ENCODE measurements at places on chromosomes 1 and 21.
A peak's percentile ranks its signal among the peaks of the same experiment; 100 is the strongest.

- no peak for DNase-seq
Measured at GRCh38 chr1:152983743-152984142, at the start of gene SPRR1A. SPRR1A (plus strand) TSS chr1:152984081; CDS start chr1:152985231, 1,150 bp downstream.

- peak; percentile 51 for DNase-seq
Measured at GRCh38 chr21:34639882-34640788, 25.2 kb upstream of the RCAN1 start.

DNA sequence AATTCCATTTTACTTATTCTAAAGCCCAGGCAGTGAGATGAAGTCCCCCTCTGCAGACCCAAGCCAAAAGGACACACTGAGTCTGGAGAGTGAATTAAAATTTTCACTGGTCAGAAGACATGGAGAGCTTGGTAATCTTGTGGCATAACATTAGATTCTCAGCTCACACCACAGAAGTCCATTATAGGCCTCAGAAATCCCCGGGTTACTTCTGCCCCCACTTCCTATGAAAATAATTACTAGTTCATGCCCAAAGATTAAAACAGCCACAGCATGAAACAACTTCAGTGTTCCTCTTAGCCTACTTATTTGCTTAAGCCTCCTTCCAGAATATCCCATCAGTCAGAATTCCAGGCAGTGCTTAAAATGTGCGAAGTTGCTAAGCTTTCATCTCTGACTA is 123.3 kb downstream of the ZC3H11B start:
- DNase-seq, result no peak

GRCh38 chr1:30695439-30695841 is 27.9 kb downstream of the MATN1 start:
- no peak for DNase-seq

- peak; percentile 41 for DNase-seq
Measured at GRCh38 chr1:51189421-51190073, 46.5 kb upstream of the RNF11 start.

GRCh38 chr1:204448344-204448964 is 36.8 kb upstream of the PPP1R15B start:
- DNase-seq, result no peak

DNA sequence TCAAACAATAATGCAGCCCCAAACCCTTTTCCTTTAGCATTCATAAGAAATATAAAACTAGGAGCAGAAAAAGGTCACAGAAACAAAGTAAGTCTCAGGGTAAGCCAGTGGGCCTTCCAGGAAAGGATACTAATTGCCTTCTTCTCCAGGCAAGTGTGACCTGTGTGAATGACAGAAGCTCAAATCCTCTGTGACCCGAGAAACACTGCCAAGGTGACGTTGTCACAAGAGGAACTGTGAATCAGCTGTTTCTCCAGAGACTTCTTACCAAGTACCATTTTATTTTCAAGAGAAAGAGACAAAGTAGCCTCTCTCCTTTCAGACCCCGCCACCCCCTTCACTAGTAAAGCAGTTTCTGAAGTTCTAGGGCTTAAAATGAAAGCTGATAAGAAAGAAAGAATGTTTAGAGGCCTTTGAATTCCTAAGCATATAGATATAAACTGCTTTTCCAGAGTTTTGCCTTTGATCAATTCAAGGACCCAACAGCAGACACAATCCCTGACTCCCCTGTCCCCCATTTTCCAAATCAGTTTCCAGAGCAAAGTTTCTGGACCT is 155.6 kb downstream of the NUF2 start:
- DNase-seq, result no peak

DNA sequence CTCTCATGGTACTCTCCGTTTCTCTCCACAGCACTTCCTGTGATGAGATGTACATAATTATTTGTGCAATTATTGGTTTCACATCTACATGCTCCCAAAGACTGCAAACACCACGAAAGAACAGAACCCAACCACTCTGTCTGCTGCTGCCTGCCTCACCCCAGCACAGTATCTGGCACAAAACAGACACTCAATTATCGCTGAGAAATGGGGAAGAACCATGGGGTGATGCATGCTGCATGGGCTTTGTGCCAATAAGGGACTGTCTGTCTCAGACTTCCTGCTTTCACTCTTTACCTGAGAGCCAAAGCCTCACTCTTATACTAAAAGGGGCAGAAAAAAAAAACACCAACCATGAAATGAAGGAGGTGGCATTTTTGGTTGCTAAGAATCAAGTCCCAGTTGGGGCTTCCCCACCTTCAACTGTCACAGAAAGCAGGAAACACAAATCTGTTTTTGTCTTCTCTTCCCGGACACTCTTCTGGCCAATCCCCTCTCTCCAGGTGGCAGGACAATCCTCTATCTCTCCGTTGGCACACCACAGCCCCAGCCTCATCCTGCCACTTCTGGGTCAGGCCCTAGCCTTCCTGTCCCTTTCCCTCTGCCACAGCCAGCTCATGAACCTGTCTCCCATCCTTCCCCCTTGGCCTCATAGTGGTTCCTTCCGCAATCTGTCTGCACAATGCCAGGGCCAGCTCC is 82.0 kb downstream of the TGFBR3 start:
- DNase-seq, result peak; percentile 76

- no peak for DNase-seq
Measured at GRCh38 chr1:15468145-15468544, 7.8 kb upstream of the CELA2B start.

- no peak for DNase-seq
Measured at GRCh38 chr1:208251911-208252835, 8.0 kb upstream of the PLXNA2 start.

- DNase-seq, result no peak
Measured at GRCh38 chr1:230599926-230600656, 42.2 kb upstream of the COG2 start.

GRCh38 chr1:2935751-2936390 is 85.4 kb upstream of the ACTRT2 start:
- DNase-seq, result no peak

DNA sequence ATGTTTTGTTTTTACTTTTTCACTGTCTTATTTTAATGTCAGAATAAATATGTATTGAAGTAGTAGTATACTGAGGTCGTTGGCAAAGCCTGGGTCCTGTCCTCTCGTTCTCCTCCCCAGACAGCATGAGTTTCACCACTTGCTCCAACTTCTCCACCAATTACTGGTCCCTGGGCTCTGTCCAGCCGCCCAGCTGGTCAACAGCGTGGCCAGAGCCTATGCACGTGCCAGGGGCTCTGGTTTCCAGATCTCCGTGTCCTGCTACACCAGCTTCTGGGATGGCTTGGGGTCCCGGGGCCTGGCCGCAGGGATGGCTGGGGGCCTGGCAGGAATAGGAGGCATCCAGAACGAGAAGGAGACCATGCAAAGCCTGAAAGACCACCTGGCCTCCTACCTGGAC is 19.3 kb downstream of the PTPN14 start:
- DNase-seq, result no peak

Data from activated CD4-positive, alpha-beta memory T cell treated with anti-CD3 and anti-CD28 coated beads, Interleukin-2, amount 10 ng/mL, durations not matched to agents 7 days and 5 days (primary cell).